CD4-positive, alpha-beta T cell treated with Interleukin-10 for 1 hour (primary cell): ENCODE measurements at places on chromosomes 3 and 15.
A peak's percentile ranks its signal among the peaks of the same experiment; 100 is the strongest.

DNA sequence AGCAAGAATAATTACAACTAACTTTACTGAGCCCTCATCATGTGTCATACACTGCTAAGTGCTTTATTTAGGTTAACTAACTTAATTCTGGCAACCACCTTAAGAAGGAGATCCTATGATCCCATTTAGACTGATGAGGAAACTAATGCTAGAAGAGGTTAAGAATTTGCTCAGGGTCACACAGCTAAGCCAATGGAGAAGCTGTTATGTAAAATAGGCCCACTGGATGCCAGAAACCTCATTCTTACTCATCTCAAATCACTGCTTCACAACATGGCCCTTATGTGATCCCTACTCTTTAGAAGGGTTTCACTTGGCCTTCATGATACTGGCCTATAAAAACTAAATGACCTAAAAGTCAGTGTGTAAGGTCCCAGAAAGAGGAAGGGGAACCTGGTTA lies 41.2 kb downstream of the IMPG2 start:
- DNase-seq = no peak

- DNase-seq = no peak
Measured at GRCh38 chr15:80967451-80967850, 22.2 kb downstream of the MESD start.

- no peak for DNase-seq
Measured at GRCh38 chr3:111765136-111765535, 93.9 kb upstream of the PHLDB2 start.

DNA sequence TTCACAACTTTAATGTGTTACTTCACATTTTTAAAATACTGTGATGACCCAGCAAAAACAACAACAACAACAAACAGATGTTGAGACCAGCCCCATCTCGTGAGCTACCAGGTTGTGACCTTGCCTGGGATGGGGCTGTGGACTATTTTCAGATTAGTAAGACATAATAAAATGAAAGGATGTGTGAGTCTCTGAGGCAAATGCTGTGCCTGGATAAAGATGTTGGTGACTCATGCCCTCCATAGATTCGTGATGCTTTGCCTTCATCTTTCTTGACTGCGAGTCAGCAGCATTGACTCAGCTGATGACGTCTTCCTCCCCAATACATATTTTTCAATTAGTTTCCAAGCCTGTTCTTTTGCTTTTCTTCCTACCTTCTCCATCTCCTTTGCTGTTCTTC lies 453.0 kb upstream of the CFAP20DC start:
- no peak for DNase-seq

DNA sequence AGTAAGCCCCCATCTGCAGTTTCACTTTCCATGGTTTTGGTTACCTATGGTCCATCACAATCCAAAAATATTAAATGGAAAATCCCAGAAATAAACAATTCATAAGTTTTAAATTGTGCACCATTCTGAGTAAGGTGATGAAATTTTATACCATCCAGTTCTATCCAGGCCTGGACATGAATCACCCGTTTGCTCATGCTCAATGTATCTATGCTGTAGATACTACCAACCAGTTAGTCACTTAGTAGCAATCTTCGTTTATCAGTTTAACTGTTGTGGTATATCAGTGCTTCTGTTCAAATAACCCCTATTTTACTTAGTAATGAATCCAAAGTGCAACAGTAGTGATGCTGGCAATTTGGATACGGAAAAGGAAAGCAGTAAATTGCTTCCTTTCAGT lies 381.9 kb upstream of the AGTR1 start:
- DNase-seq = no peak

GRCh38 chr15:62125773-62126172 lies 39.3 kb downstream of the C2CD4B start:
- no peak for DNase-seq

DNA sequence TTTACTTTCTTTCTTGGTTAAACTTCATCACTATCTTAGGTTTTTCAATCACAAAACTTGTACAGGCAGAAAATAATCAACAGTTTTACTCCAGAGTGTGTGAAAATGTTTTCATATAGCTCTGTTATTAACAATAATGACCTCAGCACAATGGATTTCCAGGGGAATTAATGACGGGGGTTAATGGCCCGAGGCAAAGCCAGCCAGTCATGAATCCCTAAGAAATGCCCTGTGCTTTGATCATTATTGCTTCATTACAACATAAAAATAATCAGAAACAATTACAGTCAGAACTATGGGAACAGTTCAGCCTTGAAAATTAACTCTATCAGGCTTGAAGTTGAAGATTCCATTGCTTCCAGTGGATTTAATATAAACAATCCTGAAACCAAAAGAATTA lies 875.4 kb downstream of the ROBO2 start:
- no peak for DNase-seq

GRCh38 chr3:46462511-46462910 lies 2.2 kb downstream of the LTF start:
- DNase-seq = no peak

DNA sequence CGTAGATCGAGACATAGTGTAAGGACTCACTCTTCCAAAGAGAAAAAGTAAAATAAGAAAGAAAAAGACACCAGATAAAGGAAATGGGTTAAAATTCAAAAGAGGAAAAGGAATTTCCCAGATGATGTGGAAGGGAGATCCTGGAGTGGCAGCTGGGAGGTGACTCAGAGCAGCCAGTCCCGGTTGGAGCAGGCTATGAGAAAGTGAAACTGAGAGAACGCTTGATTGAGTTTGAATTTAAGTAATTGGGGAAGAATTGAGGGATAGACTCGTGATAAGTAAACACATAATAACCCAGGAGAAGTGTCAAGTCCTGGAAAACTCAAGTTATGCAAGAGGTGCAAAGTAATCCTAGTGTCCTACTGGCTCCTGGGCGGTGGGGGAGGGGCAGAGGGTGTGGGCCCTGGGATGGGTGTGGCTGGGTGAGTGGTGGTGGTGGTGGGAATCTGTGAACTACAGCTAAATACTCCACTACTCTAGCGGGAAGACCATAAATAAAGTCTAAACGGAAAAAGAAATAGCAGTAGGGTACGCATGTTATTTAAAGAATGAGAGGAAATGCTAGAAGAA lies 1.2 kb downstream of the PRR20G start:
- no peak for DNase-seq

DNA sequence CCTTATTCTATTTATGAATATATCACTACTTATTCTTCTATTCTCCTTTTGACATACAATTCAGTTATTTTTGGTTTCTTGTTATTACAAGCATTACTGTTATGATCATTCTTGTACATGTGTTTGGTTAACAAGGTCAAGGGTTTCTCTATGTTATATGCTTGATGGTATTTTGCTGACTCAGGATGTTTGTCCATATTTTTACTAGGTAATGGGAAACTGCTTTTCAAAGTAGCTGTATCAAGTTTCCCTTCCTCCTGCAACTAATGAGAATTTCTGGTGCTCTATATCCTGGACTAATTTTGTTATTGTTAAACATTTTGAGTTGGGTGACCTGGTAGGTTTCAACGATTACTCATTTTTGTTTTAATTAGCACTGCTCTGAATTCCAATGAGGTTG lies 841.0 kb downstream of the OTOL1 start:
- DNase-seq = no peak

DNA sequence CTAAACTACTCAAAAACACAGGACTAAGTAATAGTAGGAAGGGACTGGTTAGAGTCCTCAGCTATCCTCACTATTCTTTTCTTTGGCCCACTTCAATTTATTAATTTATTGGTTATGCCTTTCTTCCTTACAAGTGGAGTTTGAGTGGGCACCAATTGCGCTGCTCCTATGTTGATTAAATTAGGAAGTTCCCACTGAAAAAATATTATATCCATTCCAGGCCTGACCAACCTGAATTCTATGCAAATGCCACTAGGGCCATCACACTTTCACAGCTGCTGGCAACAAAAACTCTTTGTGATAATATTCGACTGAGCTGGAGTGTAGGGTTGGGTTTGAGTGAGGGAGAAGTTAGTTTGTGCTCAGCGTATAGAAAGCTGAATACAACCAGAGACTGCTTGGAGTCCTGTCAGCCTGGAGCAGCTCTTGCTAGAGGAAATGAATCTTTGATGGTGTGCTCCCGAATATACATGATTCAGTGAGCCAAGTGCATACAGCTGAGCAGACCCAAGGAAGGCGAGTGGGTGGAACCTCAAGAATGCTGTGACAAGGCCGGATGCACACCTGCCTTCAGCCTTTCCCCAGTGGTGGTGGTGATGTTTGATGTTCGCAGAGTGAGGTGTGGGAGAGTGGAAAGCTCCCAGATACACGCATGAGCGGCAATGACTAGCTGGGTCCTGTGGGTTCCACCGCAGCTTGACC lies 1.5 kb downstream of the ARHGEF3 start:
- peak; percentile 78 for DNase-seq

DNA sequence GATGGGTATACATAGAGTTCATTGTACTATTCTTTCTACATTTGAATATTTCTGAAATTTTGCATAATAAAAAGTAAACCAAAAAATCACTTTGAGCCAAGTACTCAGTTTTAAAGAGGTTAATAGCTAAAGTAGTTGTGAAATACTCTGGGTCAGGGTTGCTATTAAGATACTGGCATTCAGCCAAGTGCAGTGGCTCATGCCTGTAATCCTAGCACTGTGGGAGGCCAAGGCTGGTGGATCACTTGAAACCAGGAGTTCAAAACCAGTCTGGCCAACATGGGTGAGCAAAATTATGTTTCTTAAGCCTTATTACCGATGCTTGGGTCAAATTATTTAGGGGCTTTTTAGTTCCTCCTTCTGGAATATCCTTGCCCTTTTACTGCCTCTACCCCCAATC lies 122.0 kb upstream of the MELTF start:
- no peak for DNase-seq

GRCh38 chr15:92130906-92131305 lies 262.8 kb upstream of the ST8SIA2 start:
- DNase-seq = no peak

DNA sequence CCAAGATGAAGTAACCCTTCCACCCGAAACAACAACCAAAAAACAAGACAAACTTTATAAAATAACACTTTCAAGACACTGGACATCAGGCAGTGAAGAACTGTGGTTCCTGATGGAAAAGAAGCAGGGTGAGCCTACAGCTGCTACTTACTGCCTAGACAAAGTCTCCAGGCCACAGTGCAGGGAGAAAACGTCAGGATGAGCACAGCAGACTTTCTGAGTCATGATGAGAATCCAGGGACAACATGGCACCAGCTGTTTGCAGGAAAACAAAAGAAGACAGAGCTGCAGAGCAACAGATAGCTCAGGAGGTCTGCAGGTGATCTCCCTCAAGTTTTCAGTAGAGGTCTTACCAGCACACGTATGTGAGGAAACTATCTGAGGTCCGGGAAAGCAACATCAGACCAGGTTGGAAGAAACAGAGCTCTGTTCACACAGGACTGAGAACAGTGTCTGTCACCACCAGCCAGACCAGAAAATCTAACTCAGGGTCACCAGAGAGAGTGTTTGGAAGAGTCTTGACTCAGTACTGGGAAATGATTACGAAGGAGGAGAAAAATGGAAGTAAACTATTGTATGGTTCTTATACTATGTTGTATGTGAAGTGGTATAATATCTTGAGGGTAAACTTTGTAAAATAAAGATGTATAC lies 108.9 kb downstream of the ANO10 start:
- DNase-seq = no peak

DNA sequence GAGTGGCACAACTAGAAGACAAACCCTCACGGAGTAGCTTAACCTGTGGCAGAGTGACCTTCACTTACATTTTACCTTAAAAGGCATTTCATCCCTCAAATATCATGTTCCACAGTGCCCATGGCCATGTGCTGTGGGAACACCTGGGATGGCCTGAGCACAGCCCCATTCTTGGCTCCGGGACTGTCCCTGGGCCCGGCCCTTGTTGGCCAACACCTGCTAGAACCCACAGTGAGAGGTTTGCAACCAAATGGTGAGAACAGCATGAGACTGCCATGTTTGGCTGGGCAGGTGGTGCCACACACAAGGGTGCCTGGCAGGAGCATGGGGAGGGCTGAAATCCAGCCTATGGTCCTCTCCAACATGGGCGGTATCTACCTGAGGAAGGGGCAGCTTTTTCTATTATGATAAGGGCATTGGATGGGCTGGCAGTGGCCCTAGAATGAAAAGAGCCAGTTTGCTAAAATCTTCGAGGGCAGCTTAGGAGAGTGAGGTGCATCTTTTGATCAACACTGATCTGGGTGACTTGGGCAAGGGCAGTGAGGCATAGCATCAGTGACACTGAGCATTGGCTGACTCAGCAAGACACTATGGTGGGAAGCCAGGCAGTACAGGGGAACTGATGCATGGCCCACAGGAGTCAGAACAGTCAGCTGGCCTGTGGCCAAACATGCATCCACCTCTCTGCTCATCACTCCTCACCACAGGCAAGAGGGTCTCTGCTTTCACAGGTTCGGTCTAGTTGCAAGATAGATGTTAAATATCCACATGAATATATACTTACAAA lies 53.9 kb downstream of the SYNM start:
- DNase-seq = no peak

- no peak for DNase-seq
Measured at GRCh38 chr15:69756440-69756839, 303.8 kb downstream of the RPLP1 start.

DNA sequence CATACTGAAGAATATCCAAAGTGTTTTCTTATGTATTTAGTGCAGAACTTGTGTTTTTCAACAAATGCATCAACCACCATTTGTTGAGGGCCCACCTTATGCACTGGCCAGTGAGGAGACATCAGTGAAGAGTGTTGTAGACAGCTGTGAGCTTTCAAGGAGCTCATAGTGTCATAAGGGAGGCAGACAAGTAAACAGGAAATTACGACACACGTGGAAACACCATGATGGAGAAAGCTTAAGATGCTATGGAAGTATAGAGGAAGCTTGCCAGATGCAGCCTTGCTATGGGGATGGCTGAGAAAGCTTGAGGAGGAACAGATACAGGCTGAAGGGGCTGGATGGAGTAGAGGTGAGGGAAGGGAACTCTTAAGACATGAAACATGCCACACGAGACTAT lies 50.8 kb upstream of the PSMD6 start:
- no peak for DNase-seq

DNA sequence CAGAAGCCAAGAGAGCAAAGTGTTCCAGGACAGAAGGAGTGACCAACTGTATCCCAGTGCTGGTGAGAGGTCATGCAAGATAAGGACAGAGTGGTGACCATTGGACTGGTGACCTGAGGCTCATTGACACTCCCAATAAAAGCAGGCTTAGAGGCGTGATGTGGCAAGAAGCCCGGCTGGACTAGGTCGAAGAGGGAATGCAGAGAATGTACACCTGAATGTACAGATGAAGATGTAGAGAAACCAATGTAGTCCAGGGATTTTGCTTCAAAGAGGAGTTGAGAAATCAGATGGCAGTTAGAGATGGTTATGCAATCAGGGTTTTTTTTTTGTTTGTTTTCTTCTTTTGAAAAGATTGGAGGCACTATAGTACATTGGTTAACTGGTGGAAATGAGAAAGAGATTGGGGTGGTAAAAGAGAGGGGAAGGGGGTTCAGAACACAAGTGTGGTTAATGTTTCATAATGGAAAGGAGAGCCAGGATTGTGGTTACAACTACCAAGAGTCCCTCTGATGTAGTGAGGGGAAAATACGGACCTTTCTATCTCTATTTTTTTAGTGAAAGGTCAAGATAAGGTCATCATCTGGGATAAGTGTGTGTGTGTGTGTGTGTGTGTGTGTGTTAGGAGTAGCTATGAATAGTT lies 23.3 kb downstream of the ST3GAL6 start:
- DNase-seq = no peak
